Head of caudate nucleus (tissue), 42 donors: ENCODE measurements at places on chromosomes 2 and 18.

DNA sequence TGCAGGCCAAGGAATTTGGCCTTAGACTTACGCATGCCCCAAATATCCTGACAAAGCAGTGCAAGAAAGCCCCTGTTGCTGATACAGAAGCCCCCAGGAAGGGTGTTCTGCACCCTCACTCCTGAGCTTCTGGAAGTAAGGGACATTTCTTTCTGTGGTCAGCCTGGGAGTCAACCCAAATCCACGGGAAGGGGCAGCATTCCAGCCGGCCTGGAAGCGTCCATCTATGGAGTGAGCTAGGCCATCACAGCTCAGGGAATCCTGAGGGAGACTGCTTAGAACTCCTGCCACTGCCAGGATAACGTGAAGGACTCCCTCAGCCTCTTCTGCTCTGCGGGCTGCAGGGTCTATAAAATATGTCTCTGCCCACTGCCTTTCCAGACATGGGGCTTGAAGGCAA is 173.9 kb downstream of the ANAPC1 start:
- DNase-seq, result no peak

- DNase-seq, result no peak
Measured at GRCh38 chr2:26043862-26044696, 10.2 kb downstream of the RAB10 start.

DNA sequence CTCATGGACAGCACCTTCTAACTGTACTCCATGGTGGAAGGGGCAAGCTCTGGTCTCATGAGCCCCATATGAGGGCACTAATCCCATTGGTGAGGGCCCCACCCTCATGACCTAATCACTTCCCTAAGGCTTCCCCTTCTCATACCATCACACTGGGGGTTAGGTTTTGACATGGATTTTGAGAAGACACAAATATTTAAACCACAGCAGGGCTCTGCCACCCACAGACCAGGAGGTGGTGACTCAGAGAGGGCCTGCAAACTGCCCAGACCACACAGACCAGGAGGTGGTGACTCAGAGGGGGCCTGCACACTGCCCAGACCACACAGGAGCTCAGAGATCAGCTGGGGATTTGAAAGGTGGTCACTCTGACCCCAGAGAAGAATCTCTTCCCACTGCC is 222.0 kb downstream of the KLHL29 start:
- DNase-seq, result no peak

- no peak for DNase-seq
Measured at GRCh38 chr18:10971717-10972116, 177.7 kb downstream of the PIEZO2 start.

DNA sequence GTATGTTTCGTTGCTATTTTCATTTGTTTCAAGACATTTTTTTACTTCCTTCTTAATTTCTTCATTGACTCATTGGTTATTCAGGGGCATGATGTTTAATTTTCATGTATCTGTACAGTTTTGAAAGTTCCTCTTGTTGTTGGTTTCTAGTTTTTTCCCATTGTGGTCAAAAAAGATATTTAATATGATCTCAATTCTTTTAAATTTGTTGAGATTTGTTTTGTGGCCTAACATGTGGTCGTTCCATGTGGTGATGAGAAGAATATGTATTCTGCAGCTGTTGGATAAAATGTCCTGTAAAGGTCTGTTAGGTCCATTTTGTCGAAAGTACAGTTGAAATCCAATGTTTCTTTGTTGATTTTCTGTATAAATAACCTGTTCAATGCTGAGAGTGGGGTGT is 110.3 kb upstream of the MAP4K4 start:
- no peak for DNase-seq

DNA sequence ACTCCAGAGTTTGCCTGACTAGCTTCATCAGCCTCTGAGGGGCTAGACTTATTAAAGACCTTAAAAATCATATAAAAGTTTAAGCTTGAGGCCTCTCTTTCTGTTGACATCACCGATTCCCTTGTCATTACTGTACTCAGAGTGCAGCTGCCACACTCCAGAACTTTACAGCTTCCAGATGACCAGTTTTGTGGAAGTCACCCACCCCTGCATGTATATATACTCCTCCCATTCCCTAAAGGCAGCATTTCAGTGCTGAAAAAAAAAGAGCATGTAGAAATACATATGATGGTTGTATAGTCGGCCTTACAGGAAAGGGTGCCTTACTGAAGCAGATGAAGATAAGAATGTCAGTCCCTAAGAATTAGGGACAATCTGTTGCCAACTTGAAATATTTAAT is 117.3 kb downstream of the FEZ2 start:
- no peak for DNase-seq

- no peak for DNase-seq
Measured at GRCh38 chr2:8310557-8311455, 371.1 kb upstream of the ID2 start.

GRCh38 chr2:113005030-113005509 is at the start of gene IL36A:
Gene IL36A (plus strand): TSS chr2:113005459. CDS start chr2:113005872, 413 bp downstream.
- no peak for DNase-seq

- DNase-seq, result no peak
Measured at GRCh38 chr2:44120428-44120827, 48.2 kb upstream of the PPM1B start.

DNA sequence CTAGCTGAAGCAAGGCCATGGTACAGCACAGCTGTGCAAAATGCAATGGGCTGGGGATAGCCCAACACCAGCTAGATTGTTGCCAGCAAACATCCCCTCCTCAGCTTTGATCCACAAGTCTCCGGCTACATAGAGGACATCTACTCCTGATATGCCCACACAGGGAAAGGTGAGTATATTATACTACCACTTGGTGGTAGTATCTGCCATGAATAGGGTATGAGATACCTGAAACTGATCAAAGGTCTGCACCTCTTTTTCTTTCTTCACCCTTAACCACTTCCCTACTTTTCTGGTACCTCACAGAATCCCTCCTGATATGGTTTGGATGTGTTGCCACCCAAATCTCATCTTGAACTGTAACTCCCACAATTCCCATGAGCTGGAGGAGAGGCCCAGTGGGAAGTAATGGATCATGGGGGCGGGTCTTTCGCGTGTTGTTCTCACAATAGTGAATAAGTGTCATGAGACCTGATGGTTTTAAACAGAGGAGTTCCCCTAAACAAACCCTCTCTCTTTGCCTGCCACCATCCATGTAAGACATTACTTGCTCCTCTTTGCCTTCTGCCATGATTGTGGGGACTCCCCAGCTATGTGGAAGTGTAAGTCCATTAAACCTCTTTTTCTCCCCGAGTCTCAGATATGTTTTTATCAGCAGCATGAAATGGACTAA is 279.6 kb downstream of the TXNL1 start:
- no peak for DNase-seq

DNA sequence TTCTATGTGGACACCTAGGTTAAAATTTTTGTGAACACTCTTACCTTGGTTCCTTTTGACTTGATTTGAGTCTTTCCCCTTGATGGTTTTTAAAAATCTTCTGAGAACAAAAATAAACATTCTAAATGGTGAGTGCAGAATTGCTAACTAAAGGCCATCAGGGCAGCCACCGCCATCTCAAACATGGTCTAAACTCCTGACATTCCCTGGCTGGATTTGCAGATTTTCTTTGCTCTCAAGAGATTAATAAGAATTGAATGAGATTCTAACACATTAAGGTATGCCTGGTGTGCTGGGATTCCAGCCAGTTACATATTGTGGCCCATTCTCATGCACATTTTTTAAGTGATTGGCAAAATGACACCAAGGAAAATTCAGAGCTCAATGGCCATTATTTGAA is 17.2 kb upstream of the CTDP1 start:
- DNase-seq, result no peak

- no peak for DNase-seq
Measured at GRCh38 chr2:236659758-236660150, 90.1 kb downstream of the ACKR3 start.

DNA sequence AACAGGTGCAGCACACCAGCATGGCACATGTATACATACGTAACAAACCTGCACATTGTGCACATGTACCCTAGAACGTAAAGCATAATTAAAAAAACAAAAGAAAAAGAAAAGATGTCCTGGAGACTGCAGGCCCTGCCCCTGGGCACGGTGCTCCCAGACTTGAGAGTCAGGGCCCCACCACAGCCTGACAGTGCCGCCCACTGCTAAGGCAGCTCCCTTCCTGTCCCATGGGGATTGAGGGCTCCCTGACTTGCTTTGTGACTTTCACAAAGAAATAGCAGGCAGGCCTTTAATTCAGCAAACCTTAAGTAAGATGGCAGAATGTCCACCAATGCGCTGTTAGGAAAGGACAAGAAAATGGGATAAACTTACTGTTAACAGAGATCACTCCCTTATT is 116.8 kb downstream of the NDUFA10 start:
- no peak for DNase-seq

GRCh38 chr2:145723872-145724271 is 1204.0 kb upstream of the ZEB2 start:
- DNase-seq, result no peak

DNA sequence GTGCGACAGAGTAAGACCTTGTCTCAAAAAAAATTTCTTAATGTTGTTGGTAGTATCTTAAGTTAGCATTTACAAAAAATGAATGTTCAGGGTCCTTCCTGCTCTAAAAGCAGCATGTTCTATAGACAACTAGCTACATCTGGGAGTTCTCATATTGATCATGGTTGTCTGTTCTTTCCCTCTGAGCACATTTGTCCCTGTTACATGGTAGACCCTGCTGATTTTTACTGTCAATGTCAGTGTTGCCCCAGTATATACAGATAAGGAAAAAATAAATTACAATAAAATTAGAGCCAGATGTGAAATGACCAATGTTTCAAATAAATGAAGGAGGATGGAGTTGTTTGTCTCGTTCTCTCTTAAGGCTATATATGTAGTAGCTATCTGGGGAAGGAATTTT is 63.2 kb downstream of the KCMF1 start:
- no peak for DNase-seq

DNA sequence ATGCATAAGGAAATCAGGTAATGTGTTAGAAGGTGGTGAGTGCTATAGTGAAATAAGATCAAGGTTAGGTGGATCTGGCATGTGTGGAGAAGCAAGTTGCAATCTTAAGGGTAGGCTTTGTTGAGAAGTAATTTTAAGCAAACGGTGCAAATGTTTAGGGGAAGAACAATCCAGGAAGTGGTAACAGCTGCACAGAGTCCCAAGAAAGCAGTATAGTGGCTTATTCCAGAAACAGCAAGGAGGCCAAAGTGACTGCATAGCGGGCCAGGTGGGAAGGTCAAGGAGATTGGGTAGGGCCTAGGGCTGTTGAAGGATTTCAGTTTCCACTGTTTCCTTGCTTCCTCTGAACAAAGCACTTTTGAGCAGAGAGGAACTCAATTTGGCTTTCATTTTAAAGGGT is 30.0 kb upstream of the RAB1A start:
- DNase-seq, result no peak

DNA sequence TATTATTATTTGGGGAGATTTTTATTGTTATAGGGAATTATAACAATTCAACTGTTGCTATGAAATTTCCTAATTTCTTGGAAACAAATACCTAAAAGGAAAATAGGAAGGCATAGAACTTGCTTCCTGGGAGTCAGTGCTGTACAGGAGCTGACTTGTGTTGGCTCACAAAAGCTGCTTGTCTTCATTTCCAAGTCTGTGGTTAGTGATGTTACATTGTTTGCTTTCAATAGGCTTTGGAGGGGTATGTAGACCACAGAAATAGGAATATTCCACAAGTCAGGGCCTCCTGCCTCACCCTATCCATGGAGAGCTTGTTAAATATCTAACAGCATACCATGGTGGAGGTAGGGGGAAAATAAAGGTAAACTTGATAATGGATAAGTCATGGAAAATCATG is 688.9 kb upstream of the FAM98A start:
- DNase-seq, result no peak

DNA sequence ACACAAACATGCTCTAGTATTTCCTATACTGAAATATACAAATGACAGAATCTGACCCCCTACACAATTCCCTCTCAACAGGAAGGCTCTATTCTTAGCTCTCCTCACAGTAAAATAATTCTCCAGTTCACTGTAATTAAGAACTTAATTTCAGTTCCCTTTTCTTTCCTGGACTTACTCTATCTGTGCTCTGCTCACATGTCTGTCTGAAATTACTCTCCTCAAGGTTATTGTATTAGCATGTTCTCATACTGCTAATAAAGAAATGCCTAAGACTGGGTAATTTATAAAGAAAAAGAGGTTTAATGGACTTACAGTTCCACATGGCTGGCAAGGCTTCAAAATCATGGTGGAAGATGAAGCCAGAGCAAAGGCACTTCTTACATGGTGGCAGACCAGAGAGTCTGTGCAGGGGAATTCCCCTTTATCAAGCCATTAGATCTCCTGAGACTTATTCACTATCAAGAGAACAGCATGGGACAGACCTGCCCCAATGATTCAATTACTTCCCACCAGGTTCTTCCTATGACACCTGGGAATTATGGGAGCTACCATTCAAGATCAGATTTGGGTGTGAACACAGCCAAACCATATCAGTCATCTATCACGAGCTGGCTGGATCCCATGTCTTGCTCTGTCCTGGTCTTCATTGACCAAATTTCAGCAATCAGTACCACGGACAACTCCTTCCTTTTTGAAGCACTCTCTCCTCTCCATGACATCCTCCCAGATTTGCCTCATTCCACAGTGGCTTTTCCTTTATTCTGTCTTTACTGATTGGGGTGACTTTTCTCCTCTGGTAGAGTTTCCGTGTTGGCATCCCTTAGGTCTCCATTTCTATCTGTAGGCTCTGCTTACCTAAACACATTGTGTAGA is 110.9 kb downstream of the GALR1 start:
- no peak for DNase-seq

GRCh38 chr2:37683241-37683640 is 11.8 kb upstream of the CDC42EP3 start:
- no peak for DNase-seq
